ENCODE measurements at places on chromosomes 11 and 22.

DNA sequence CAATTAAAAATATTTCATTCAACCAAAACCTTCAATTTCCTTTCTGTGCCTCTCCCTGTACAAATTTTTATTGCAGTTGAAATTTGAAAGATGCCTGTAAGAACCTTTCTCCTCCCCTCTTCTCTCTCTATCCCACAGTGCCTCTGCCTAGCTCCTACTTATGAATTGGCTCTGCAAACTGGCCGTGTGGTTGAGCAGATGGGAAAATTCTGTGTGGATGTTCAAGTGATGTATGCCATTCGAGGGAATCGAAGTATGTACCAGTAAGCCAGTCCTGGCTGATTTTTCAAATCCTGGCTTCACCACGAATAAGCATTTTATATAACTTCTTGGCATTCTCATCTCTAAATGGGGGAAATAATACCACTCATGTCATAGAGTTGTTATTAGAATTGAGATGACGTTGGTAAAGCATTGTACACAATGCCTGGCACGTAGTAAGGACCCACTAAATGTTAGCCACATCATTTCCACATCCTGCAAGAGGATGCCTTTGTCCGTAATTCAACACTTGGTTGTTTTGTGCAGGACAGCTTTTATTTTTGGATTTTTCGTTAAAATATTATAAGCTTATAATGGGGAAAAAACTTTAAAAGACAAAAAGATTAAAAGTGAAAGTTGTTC lies 6.0 kb downstream of the DDX25 start:
- no peak for DNase-seq

GRCh38 chr11:91869686-91870085 lies 354.9 kb upstream of the FAT3 start:
- no peak for DNase-seq

- no peak for DNase-seq
Observed at GRCh38 chr11:21933095-21933494, 259.8 kb upstream of the ANO5 start.

GRCh38 chr22:17855572-17856290 lies 81.5 kb upstream of the BID start:
- no peak for DNase-seq

DNA sequence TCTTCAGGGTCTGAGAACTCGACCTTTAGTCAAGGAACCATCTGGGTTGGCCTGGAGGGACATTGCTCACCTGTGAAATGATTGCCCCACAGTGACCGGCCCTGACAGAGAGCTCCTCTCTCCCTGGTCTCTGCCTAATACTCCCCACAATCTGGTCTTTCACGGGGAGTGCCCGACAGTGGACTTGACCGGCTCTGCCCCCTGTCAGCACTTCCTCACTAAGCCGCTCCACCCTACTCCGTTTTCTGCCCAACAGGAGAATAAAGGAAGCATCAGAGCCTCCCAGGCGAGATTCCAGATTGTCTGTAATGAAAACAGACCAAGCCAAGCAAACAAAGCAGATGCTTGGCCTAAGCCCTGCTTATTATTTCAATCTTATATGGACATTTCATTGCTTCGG lies 87.8 kb downstream of the FBXO7 start:
- DNase-seq = no peak

GRCh38 chr11:132073787-132074186 lies 703.4 kb downstream of the NTM start:
- DNase-seq = no peak

GRCh38 chr11:3003396-3004231 lies 11.5 kb upstream of the NAP1L4 start:
- no peak for DNase-seq

DNA sequence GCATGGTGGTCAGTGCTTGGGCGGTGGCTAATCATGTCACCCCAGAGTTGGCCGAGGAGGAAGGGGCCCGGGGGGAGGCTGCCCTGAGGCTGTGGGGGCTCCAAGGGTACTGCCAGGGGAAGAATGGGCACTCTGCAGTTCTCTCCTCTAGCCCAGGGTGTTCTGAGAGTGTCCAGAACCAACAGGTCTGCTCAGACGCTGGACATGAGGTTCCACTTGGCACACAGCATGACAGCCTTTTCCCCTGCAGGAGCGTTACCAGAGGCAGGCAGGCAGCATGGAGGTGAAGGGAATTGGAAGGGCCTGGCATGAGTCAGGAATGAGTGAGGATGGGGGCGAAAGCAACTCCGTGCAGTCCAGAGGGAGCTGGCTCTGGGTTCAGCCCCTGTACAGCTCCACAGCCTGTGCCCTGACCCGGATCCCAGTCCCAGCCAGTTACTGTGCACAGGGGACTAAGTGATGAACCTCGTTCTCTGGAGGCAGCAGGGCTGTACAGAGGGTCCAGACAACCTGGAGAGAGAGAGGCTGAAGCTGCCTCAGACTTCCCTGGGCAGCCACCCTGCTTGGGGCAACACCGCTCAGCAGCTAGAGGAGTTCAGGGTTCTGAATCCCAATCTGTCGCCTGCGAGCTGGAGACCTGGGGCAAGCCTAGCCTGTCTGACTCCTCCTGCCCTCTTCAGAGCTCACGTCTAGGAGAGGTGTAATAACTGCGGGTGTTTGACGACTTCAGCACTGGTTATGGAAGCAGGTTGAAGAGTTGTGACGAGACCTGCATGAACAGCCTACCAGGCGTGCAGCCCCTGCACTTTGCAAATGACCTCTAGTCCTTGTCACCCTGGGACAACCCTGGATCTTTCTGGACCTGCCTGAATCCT lies 14.7 kb upstream of the TUB start:
- no peak for DNase-seq

DNA sequence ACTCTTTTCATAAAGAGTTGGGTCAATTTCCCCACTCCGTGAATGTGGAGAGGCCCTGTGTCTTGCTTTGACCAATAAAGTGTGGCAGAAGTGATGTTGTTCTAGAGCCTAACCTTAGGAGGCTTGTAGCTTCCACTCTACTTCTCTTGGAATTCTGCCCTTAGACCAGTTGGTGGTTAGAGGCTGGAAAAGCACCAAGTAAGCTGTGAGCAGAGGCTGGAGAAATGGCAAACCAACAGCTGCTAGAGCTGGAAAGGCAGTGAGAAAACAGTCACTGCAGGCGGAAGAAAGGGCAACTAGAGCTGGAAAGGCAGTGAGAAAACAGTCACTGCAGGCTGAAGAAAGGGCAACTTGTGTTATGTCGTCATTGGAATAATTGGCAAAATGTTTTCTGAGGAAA lies 29.8 kb upstream of the MSANTD2 start:
- DNase-seq = no peak

DNA sequence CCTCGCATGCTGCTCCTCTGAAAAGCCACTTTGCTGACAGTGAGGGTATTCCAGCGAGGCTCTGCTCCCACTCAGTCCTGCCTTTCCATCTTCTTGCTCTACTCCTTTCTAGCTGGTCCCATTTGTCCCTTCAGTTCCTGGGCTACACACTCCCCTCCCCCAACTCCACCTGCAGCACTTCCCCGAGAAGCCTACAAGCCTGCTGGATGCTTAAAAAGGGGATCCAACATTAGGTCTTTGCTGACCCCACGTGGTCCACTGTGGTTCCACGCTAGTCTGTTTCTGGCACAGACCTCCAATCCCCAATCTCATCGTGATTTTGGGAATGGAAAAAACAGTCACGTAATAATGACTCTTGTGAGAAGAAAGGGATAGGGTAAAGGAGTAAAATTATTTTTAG lies 121.6 kb upstream of the SNX19 start:
- DNase-seq = peak; percentile 18

- DNase-seq = no peak
Observed at GRCh38 chr22:29679316-29679715, 40.5 kb upstream of the CABP7 start.

- peak; percentile 40 for DNase-seq
Observed at GRCh38 chr11:66002648-66003225, 434 bp downstream of the BANF1 start.

- no peak for DNase-seq
Observed at GRCh38 chr11:32087597-32087996, 3.3 kb upstream of the RCN1 start.

DNA sequence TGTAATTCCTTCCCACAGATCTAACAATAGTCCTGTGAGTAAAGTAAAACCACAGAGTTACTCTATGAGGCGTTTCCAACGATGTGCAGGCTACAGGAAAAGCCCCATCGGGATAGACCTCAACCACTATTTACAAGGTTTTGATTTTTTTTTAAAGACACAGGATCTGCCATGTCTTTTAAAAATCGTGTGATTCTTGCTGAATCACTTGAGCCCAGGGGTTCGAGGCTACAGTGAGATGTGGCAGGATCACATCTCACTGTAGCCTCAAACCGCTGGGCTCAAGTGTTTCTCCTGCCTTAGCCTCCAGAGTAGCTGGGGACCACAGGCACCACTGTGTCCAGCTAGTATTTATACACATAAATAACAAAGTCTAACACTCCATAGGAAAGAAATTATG lies 7.8 kb downstream of the TAF1D start:
- no peak for DNase-seq

GRCh38 chr22:41584881-41585280 lies 4.8 kb downstream of the PMM1 start:
- no peak for DNase-seq

DNA sequence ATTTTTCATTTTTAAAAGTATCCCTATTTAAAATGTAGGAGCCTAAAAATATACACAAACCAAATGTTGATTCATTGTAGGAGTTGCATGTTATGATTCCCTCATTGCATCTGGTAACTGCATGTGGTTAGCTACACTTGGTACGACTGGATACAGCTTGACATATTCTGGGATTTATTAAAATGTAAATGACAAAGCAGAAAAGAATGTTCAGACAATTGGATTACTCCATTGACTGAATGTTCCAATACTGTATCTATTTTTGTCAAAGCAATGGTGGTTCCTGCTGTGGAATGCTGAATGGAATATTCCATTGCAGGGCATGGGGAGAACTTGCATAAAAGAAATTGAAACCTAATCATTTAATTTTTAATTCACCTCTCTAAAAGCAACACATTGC lies 30.8 kb downstream of the BLID start:
- DNase-seq = no peak

- no peak for DNase-seq
Observed at GRCh38 chr11:92475819-92476218, 251.2 kb downstream of the FAT3 start.

DNA sequence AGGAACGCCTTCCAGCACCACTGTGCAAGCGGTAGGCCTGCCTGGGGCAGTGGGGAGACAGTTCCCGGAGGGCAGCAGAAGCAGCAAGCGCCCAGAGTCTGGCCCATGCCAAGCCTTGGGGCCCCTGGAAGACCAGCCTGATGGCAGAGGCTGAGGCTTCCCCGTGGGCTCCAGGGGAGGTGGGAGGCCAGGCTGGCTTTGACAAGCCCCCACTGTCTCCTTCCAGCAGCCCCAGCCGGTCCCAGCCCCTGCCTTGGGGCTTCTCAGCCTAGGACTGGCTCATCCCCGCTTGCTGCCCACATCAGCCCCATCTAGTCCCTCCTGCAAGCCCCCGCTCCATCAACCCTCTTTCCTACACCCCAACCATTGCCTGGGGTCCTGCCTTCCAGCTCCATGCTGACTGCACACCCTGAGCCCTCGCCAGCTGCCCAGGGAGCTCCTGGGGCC lies 46.7 kb downstream of the IGF2 start:
- DNase-seq = no peak

GRCh38 chr11:18727479-18728236 lies 1.7 kb upstream of the IGSF22 start:
- peak; percentile 83 for DNase-seq

DNA sequence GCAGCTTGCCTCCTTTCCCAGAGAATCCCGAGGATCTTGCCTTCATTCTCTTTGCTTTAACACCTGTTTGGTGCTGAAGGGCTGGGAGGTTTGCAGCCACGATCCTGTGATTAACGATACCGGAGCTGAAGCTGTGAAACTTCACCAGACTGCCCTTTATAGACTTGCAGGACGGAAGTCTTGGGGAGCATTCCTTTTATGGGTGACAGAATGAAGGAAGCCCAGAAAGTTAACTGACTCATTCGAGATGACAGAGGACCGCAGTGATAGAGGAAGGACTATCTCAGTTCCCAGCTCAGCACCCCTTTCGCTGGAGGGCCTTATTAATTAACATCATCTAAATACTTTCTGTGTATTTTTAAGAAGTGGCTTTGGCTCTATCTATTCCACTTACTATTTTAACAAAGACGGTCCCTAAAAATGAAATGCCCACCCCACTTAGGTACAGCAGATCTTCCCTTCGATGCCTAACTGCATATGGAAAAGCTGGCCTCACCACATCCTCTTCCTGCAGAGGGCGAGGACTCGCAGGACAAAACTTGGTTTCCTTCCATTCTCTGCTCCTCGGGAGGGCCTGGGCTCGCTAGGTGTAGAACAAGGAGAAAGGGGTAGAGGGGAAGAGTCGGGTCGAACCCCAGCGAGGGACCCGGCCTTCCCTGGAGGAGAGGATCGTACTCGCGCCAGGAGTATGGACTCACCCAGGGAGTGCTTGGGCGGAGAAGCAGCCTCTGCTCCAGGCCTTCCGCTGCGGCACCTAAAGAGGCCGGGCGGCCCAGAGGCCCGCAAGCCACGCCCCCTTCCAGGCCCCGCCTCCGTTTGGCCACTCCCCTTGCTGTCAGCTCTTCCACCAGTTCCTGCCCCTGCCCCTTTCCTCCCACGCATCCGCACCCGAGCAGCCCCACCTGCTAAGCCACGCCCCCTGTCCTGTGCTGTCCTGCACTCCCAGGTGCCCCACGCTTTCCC lies 30.7 kb upstream of the USP47 start:
- peak; percentile 27 for DNase-seq

GRCh38 chr11:121741351-121741760 lies 288.6 kb upstream of the SORL1-AS1 start:
- no peak for DNase-seq

- DNase-seq = peak; percentile 58
Observed at GRCh38 chr11:707817-708420, 1.9 kb downstream of the EPS8L2 start.

- no peak for DNase-seq
Observed at GRCh38 chr11:134539285-134539684, 127.2 kb upstream of the B3GAT1 start.

DNA sequence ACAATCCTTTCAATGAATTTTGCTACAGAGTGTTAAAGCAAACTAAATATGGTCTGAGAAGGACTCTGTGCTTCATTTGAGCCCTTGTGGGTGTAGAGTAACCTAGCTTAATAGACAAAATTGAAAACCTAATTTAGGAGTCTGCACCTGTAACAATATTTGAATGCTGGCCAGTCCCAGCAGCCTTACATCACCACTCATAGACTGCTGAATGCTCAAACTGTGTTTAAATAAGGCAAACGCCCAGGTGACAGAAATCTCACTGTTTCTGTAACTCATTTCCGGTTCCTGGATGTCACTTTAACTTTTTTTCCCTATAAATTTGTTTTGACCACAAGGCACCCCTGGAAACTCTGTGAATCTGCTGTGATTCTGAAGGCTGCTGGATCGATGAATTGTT lies 45.5 kb upstream of the GLYATL1B start:
- no peak for DNase-seq

GRCh38 chr11:119788096-119788883 lies 59.3 kb upstream of the NECTIN1 start:
- DNase-seq = no peak

Data from mesendoderm (in vitro differentiated cells).